ENCODE measurements at places on chromosomes 4 and X.
A peak's percentile ranks its signal among the peaks of the same experiment; 100 is the strongest.

DNA sequence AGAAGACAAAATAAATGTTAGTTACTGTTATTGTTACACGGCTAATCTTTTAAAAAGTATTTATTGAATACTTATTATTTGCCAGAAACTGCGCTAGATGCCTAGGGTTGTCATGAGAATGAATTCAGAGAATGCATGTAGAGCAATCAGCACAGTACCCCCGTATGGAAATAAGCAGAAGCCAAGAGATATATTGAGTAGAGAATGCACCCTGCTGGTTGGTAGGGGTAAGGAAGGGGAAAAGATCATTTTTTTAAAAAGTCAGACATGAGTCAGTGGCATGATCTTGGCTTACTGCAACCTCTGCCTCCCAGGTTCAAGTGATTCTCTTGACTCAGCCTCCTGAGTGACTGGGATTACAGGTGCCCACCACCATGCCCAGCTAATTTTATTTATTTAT, 13.1 kb upstream of the DRP2 start:
- H3K4me3 ChIP-seq: no peak overlapping the region
- no peak overlapping the region for H3K27ac ChIP-seq
- H3K4me1 ChIP-seq: peaks cover 4% of the 10 kb centered on the region
- no peaks in the 10 kb centered on the region for H3K36me3 ChIP-seq
- DNase-seq: peak; percentile 30

DNA sequence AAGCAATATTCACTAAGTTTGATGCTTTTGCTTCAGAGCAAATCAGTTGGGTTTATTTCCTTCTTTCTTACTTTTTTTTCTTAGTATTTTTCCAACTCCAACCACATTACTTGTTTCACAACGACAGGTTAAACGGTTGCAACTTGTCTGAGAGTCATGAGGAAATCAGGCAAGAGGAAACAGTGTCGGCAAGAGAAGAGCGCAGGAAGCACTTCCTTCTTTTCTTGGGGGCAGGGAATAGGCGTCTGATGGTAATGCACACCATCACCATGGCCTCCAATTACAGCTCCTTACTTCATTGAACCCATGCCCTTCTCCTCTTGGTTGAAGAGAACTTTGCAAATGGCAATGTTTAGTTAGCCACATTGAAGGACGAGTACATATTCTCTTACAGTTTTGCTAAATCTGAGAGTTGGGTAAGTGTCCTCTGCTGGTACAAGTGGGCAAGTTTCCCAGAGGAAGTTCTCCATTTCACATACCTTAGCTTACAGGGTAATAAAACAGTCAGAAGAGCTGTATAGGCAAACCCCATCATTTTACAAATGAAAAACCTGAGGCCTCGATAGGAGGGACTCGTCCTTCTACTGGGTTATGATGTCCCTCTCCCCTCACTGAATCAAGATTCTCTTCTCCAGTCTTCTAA, 8.3 kb upstream of the CXCL8 start:
- no peaks in the 10 kb centered on the region for H3K36me3 ChIP-seq
- H3K27me3 ChIP-seq: no peaks in the 10 kb centered on the region
- H3K4me3 ChIP-seq: no peak overlapping the region
- DNase-seq: no peak
- H3K4me1 ChIP-seq: no peaks in the 10 kb centered on the region

DNA sequence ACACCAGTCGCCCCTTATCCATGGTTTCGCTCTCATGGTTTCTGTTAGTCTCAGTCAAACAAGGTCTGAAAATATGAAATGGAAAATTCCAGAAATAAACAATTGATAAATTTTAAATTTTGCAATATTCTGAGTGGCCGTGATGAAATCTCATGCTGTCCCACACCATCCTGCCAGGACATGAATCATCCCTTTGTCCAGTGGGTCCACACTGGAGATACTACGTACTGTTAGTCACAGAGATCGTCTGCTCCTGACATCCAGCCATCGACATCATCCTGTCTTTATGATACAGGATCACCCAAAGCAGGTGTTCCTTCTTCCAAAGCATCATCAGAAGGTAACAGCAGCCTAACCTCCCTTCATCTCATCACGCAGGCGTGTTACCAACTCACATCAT, 76.5 kb upstream of the MSX1 start:
- H3K36me3 ChIP-seq: no peaks in the 10 kb centered on the region
- no peaks in the 10 kb centered on the region for H3K27me3 ChIP-seq
- H3K27ac ChIP-seq: no peak overlapping the region

- no peak for DNase-seq
- no peak overlapping the region for H3K4me3 ChIP-seq
- H3K27ac ChIP-seq: no peak overlapping the region
Observed at GRCh38 chr4:61521451-61521850, 321.3 kb downstream of the ADGRL3 start.

DNA sequence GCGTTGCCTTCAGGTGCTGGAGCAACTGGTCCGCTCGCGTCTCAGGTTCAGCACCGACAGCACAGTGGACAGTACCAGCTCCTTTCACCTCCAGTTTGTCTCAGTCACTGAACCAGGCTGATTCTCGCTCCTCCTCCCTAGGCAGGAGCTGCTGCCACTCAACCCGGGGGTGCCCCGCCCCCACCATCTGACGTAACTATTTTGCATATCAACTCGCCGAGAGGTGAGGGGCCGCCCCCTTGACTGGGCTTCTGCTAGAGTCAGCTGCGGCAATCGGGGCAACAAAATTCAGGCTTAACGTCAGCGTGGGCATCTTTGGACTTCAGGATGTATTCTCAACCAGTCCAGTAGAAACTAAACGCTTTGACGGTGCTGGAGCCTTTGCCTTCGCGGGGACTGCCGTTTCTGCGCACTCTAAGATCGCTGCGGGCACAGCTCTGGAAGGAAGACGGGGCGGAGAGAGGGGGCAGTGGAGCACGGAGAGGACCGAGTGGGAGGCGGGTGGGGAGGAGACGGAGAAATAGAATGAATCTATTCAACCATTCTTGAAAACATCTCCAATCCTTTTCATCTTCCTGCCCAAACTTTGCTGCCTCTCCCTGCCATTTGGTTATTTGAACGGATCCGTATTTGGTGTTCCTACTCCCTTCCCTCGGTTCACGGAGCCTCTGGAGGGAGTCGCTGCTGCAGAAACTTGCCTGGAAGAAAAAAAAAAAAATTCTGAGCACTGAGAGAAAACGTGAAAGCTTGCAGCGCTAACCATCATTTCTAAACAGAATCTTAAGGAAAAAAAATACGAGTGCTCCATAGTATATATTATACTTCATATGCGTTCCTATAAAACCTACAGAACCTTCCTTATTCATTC, at the start of gene FSTL5:
Gene FSTL5, minus strand, starts transcription at position 109 of the 868 bp plus-strand sequence. CDS start 52,604 bp downstream, outside the sequence.
- no peak for DNase-seq
- no peaks in the 10 kb centered on the region for H3K4me1 ChIP-seq
- no peak within 1 kb of the TSS for H3K27ac ChIP-seq
- no peaks in the 10 kb centered on the region for H3K27me3 ChIP-seq

DNA sequence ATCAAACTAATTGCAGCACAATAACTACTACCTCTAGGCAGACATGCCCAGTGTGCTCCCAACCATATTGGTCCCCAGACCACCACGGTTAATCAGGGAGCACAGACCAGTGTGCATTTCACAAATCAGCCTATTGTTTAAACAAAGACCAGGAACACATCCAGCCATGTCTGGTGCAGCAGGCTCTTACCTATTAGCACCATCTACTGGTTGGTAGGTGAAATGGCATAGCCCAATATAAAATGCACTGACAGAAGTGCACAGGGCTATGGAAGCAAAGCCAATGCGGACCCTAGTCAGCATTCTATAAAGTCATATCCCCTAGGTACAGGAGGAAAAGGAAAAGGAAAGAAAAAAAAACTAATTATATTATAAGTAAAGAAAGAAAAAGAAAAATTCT, 15.5 kb upstream of the CYLC1 start:
- no peak for DNase-seq
- H3K36me3 ChIP-seq: no peaks in the 10 kb centered on the region
- H3K4me3 ChIP-seq: no peak overlapping the region
- no peak overlapping the region for H3K27ac ChIP-seq
- no peaks in the 10 kb centered on the region for H3K4me1 ChIP-seq

- H3K36me3 ChIP-seq: no peaks in the 10 kb centered on the region
- no peak overlapping the region for H3K27ac ChIP-seq
- H3K4me1 ChIP-seq: no peaks in the 10 kb centered on the region
- no peaks in the 10 kb centered on the region for H3K27me3 ChIP-seq
- no peak overlapping the region for H3K4me3 ChIP-seq
Observed at GRCh38 chrX:147679356-147680005, 232.2 kb upstream of the FMR1 start.

DNA sequence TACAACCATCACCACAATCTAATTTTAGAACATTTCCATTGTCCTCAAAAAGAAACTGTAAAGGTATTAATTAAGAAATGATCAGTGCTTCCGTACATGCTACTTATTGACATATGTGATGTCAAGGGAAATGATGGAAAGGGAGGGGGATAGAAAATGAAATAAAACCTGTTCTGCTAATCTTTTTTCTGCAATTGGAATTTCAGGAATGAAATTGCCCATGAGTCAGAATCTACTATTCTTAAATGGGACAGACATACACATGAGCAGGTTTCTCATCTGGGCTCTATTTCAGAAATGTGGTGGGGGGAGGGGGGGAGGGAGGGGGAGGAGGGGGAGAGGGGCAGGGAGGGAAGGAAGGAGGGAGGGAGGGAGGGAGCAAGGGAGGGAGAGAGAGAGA, 91.0 kb downstream of the SHROOM4 start:
- no peaks in the 10 kb centered on the region for H3K36me3 ChIP-seq
- H3K27ac ChIP-seq: no peak overlapping the region
- DNase-seq: no peak
- no peaks in the 10 kb centered on the region for H3K4me1 ChIP-seq
- no peaks in the 10 kb centered on the region for H3K27me3 ChIP-seq
- H3K4me3 ChIP-seq: no peak overlapping the region

- no peak for DNase-seq
- no peaks in the 10 kb centered on the region for H3K36me3 ChIP-seq
- H3K4me3 ChIP-seq: no peak overlapping the region
- no peak overlapping the region for H3K27ac ChIP-seq
- no peaks in the 10 kb centered on the region for H3K4me1 ChIP-seq
Observed at GRCh38 chr4:181204109-181204508, 1039.1 kb upstream of the TENM3 start.

- H3K4me3 ChIP-seq: no peak overlapping the region
- no peaks in the 10 kb centered on the region for H3K27me3 ChIP-seq
- DNase-seq: no peak
Observed at GRCh38 chr4:61628727-61629126, 428.6 kb downstream of the ADGRL3 start.

DNA sequence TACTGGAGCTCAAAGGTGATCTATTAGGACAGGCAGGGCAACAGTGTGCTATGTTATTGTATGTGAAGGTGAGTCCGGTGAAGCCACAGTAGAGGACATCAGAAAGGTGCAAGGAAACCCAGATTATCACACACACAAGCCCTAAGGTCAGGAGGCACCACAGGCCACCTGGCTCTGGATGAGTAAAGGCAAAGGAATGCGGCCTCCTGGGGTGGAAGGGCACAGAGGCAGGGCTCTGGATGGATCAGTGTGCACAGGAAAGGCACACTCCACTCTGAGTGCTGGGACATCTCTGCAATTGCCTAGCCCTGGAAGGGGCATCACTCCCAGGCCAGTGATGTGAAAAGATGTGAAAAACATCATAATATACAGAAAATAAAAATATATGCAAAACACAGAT, 683.5 kb downstream of the TRIML1 start:
- H3K27ac ChIP-seq: no peak overlapping the region
- no peaks in the 10 kb centered on the region for H3K4me1 ChIP-seq
- H3K4me3 ChIP-seq: no peak overlapping the region
- no peak for DNase-seq
- H3K36me3 ChIP-seq: no peaks in the 10 kb centered on the region

DNA sequence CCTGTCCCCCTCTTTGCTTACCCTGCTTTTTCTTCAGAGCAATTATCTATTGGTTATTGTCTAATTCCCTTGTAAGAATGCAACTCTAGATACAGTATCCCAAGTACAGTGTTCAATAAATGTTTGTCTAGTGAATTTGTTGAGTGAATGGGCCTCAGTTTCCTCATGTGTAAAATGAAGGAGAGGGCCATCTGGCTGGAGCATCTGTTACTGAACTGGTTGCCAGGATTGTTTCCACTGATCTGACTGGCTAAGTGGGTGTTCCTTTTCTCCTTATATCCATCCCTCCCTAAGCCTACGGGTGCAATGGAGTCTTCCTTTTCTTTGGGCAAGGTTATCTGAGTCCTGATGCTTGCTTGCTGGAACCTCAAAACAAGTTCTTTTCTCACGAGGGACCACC, 185.2 kb upstream of the RPS6KA3 start:
- H3K27ac ChIP-seq: no peak overlapping the region
- H3K4me1 ChIP-seq: no peaks in the 10 kb centered on the region
- no peaks in the 10 kb centered on the region for H3K36me3 ChIP-seq
- DNase-seq: no peak

GRCh38 chrX:94743478-94743877, 1069.5 kb downstream of the FAM133A start:
- H3K4me3 ChIP-seq: no peak overlapping the region
- DNase-seq: peak; percentile 37
- no peaks in the 10 kb centered on the region for H3K27me3 ChIP-seq
- H3K27ac ChIP-seq: no peak overlapping the region

- peaks cover 19% of the 10 kb centered on the region for H3K4me1 ChIP-seq
- peak within 1 kb of the TSS; percentile 74 for H3K27ac ChIP-seq
- H3K4me3 ChIP-seq: peak within 1 kb of the TSS; percentile 69
- H3K27me3 ChIP-seq: no peaks in the 10 kb centered on the region
Observed at GRCh38 chrX:153598541-153599191, at the start of gene CCNQ. CCNQ (minus strand) TSS chrX:153599139; CDS start chrX:153599073, 66 bp downstream.

- H3K27me3 ChIP-seq: no peaks in the 10 kb centered on the region
- no peaks in the 10 kb centered on the region for H3K36me3 ChIP-seq
- no peak for DNase-seq
- H3K4me3 ChIP-seq: no peak overlapping the region
- peaks cover 11% of the 10 kb centered on the region for H3K4me1 ChIP-seq
Observed at GRCh38 chrX:79100791-79101484, 43.5 kb upstream of the GPR174 start.

GRCh38 chrX:119604766-119605463, 1.3 kb downstream of the NKRF start:
- peak overlapping the region; percentile 90 for H3K27ac ChIP-seq
- peaks cover 11% of the 10 kb centered on the region for H3K4me1 ChIP-seq
- peak overlapping the region; percentile 71 for H3K4me3 ChIP-seq
- H3K27me3 ChIP-seq: no peaks in the 10 kb centered on the region
- no peak for DNase-seq

DNA sequence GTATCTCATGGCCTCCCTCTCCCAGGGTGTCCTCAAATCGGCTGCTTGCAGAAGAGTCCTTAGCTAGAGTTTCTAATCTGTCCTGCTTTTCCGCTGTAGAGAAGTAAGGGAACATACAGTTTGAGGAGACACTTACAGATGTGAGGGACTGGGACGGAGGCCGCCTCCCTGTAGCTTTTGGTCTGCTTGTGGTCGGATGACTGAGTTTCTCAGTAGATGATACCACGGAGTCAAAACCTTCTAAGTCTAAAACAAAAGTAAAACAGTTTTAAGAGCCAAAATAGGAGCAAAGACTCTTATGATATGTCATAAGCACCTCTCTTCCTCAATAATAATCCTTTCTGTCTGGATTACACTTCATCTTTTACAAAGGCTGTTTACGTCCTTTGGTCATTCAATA, 34.5 kb upstream of the MAP3K15 start:
- H3K4me3 ChIP-seq: no peak overlapping the region
- no peak for DNase-seq
- peaks cover 4% of the 10 kb centered on the region for H3K36me3 ChIP-seq
- no peaks in the 10 kb centered on the region for H3K4me1 ChIP-seq

Measured in naive thymus-derived CD4-positive, alpha-beta T cell (primary cell).